ENCODE measurements at places on chromosomes 6 and 20.

- DNase-seq, result no peak
Measured at GRCh38 chr20:60236613-60237012, 278.4 kb downstream of the CDH26 start.

- DNase-seq, result no peak
Measured at GRCh38 chr20:53077373-53078205, 105.4 kb downstream of the TSHZ2 start.

GRCh38 chr20:62219992-62220665, at the start of gene HRH3:
Gene HRH3 (minus strand): TSS chr20:62220278. CDS start chr20:62219970, 308 bp downstream.
- no peak for DNase-seq

GRCh38 chr20:25257130-25257529, 9.2 kb downstream of the PYGB start:
- DNase-seq, result no peak

GRCh38 chr6:75012018-75012417, 193.8 kb downstream of the COL12A1 start:
- no peak for DNase-seq

GRCh38 chr6:52359403-52359802, 2.5 kb upstream of the PAQR8 start:
- DNase-seq, result no peak

DNA sequence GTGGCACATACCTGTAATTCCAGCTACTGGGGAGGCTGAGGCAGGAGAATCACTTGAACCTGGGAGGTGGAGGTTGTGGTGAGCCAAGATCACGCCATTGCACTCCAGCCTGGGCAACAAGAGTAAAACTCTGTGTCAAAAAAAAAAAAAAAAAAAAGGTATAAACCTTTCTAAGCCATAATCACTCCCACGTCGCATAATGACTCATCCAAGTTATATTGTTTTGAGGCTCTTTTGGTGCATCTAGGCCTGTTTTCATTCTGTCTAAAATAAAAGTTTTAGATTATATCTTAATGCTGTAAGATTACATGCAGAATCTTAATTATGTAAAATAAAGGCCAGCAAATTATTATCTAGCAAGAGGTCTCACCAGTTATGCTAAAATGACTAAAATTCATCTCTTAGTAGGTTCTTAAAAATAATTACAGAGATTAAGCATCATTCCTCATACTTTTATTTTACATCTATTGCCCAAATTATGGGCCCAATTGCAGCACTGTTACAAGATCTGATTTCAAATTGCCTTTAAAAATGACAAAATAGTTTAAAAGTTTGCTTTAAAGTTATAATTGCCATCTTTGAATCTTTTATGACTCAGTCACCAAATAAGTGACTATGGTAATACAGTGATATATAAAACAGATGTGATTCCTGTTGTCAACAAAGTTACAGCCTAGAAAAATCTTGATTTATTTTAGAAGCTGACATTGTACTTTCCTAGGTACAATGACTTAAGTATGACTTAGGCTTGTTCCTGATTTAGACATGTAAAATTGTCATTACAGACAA, 10.4 kb upstream of the SUMO4 start:
- no peak for DNase-seq

- DNase-seq, result no peak
Measured at GRCh38 chr20:61053889-61054288, 198.2 kb upstream of the CDH4 start.

DNA sequence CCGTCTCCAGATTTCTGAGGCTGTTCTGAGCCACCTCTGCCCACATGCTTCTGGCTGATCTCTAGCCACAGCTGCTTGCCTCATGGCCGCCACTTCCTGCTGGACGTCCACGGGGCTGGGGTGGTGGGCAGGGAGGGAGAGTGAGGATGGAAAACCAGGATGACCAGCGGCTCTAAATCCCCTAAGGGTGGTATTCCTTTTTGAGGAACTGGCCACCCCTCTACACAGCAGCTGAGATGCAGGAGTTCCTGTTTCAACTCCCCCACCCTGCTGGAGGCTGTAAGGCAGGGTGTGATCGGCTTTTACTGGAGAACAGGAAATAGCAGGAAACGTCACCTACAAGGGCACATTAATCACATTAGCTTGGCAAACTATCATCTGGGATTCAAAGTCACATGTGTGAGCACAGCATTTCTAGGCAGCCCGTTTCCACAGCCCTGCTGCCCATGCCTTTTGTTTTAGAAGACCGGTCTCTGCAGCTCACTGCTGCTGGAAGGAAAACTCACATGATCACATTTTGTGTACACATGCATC, 181.6 kb upstream of the ECI2 start:
- no peak for DNase-seq

- no peak for DNase-seq
Measured at GRCh38 chr6:88586371-88587149, 376.9 kb downstream of the RNGTT start.

DNA sequence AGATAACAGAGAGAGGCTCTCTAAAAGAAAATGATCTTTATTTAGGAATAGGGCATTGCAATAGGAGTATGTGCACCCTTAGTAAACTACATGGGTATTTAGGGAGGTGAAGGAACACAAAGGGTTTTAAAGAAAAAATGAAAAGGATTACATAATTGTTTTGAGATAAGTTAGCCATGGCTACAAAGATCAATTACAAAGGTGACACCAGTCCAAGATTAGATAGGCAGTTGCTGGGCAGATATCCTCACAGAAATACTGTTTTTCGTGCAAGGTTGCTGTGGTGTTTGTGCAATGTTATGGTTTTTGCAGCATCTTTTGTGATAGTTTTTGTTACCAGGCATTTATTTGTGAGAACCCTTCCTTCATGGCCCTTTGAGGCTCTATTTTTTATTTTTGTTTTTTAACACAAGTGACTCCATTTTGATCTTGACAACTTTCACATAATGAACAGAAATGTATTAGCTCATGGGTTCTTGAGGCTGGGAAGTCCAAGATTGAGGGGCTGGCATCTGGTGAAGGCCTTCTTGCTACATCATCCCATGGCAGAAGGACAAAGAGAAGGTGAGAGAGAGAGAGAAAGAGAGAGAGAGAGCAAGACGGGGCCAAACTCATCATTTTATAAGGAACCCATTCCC, 5.6 kb upstream of the CCNC start:
- no peak for DNase-seq

GRCh38 chr6:44007818-44008621, 119.2 kb downstream of the MRPL14 start:
- DNase-seq, result no peak

DNA sequence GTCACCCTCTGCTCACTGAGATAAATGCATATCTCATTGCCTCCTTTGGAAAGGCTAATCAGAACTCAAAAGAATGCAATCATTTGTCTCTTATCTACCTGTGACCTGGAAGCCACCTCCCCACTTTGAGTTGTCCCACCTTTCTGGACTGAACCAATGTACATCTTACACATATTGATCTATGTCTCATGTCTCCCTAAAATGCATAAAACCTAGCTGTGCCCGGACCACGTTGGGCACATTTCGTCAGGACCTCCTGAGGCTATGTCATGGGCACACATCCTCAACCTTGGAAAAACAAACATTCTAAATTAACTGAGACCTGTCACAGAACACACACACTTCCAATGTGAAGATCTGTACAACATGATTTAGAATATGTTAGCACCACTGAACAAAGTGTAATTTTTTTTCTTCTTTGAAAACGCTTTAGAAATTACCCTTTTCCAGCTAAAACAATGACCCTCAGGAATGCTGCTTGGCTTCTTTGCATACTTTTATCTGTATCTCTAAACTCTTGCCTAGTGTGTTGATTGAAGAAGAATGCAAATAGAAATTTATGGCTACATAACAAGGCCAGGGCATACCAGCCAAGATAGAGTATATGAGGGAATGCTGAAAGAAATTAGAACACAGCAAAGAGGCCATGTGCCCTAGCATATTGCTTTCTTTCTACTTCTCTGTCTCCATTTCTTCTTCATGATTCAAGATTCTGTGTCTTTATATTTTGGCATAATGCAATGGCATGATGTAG, 84.6 kb upstream of the DST start:
- no peak for DNase-seq

Measured in iPS DF 19.7 (cell line).